Renal pelvis (tissue), 12 donors: ENCODE measurements at places on chromosomes 1 and 21. TPM values are rescaled to one million over a fixed set of nuclear protein-coding genes. Genes with fewer than 3 reads are reported as not detected.

- DNase-seq: no peak
Observed at GRCh38 chr1:53368314-53369033, 40.6 kb upstream of the LRP8 start.

DNA sequence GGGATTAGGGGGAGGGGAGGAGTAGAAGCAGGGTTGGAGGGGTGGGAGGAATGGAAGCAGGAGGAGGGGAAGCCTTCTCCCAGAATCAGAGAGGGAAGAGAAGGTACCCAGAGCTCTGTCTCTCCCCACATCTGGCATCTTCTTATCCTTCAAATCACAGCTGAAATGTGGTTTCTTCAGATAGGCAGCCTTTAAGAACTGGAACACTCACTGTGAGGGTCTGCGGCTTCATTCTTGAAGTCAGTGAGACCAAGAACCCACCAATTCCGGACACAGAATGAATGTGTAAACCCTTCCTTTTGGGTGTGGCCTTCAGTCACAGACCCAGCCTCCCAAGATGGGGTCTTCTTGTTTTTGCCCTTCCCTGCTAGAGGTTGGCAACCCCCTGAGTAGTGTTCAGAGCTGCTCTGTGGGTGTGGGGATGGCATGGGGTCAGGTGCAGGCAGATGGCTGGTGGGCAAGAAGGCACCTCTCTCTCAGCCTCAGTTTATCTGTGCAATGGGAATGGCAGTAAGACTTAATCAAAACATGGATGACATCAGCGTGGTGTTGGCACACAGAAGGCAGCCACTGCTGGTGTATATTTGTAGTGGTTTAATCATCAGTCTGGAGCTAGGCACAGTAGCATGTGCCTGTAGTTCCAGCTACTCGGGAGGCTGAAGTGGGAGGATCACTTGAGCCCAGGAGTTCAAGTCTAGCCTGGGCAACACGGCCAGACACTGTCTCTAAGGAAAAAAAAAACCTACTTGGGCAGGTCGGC, 7.2 kb downstream of the FAAH start:
- DNase-seq: no peak

DNA sequence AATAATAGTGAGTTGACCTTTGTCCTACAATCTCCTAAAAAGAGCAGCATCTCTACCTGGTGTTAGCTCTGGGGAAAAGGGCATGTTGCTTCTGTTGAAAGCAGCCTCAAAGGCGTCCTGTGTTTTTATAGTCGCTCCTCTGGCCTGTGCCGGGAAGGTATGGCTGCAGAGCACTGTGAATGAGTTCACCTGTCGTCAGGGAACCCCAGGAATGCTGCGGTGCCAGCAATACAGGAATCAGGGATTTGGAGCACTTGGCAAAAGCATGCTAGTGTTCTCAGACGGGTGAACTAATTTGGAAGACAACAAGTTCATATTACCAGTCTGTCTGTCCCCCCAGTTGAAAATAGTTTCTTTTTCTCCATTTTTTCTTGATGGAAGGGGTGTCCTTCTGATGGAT, 60.3 kb upstream of the PGD start:
- DNase-seq: no peak

- no peak for DNase-seq
Observed at GRCh38 chr21:38851101-38851500, 45.4 kb downstream of the ETS2 start.

GRCh38 chr1:34113887-34114286, 51.1 kb downstream of the CSMD2 start:
- DNase-seq: peak; percentile 11

DNA sequence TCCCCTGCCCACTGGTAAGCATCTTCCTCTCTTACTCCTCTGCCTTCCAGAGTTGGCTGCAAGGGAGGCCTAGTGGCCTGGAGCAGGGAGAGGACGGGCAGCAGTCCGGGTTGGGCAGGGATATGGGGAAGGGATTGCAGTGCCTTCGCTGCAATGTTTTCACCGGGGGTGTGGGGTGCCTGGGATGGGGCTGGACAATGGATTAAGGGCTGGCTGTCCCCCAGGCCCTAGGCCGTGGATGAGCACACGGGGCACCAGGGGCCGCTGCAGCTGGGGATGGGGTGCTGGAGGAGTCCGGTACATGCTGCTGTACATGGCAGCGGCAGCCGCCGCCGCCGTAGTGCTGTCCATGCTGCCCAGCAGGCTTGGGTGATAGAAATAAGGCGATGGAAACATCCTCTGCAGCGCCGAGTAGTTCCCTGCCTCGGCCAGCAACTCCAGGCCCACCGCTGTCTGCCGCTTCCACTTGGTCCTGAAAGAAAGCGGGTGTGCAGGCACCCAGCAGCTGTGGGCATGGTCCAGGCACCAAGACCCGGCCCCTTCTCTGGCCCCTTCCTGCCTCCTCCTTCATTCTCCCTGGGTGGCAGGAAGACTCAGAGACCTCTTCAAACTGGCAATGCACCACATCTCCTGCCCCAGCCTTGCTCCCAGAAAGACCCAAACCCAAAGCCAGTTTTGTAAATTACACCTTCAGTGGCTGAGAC, 4.8 kb downstream of the BARHL2 start:
- no peak for DNase-seq

DNA sequence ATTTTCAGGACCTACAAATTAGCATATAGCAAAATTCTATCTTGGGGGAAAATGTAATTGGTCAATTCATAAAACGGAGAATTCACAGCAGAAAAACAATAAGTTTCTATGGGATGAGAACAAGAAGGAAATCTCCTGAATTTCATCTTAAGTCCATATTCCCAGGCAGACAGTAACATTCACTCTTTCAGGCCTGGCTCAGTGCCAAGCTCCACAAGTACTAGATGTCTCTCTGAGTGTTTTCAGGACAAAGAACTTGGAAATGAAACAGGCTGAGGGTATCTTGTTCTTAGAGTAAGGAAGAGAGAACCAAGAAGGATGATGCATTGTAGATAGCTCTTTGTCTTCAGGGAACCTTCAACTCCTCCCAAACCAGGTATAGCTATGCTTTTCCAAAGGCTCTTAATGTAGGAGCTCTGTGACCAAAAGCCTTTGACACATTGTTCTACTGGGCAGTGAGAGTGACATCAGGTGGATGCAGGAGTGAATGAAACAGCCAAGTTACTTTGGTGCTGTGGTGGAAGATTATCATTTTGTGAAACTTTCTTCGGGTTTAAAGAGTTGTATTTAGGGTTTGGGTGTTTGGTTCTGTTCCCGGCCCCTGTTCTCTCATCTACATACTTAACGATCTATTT, 298.3 kb downstream of the GPATCH2 start:
- no peak for DNase-seq

SPRR2F gene
- polyA plus RNA-seq: not detected

- no peak for DNase-seq
Observed at GRCh38 chr1:79122521-79122920, 116.0 kb upstream of the ADGRL4 start.

DNA sequence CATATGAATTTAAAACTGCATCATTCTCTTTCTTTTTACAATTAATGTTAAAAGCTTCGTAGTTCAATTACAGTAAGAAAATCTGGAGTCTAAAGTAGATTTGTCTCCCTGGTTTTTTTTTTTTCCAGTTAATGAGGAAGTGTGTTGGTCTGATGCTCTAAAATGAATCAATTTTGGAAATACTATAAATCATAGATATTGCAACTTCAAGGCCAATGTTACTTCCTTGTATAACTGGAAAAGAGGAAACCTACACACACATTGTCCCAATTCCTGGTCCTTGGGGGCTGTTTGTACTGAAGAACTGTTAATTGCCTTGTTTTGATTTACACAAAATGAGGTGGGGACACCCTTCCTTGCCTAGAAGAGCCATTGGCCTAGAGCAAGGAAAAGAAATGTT, 107.2 kb downstream of the RGS2 start:
- DNase-seq: no peak

- no peak for DNase-seq
Observed at GRCh38 chr1:182244451-182244850, 147.1 kb downstream of the GLUL start.

DNA sequence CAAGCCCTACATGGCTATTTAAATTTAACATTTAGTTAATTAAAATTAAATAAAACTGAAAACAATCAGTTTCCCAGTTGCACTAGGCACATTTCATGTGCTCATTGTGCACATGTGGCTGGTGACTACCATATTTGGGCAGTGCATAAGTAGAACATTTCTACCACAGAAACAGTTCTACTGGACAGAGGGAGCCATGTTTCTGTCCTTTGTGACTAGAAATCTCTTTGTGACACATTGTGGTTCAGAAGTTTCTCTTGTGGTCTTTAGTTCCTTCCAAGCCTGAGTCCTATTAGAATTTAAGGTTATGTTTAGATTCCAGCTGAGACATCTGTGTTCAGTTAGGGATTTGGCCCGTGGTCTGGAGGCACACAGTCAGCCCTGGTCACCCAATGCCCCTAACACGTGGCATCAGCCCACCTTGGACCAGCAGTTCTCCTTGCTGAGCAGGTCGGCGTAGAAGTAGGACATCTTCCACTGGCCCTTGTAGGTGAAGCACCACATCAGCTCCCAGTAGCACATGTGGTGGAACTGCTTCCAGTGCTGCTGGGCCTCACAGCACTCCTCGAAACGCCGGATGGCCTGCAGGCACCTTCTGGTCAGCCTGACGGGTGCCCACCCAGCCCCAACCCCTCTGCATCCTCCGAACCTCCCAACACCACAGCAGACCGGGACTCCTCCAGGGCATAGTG, 29.1 kb downstream of the TTC39A start:
- DNase-seq: no peak

DNA sequence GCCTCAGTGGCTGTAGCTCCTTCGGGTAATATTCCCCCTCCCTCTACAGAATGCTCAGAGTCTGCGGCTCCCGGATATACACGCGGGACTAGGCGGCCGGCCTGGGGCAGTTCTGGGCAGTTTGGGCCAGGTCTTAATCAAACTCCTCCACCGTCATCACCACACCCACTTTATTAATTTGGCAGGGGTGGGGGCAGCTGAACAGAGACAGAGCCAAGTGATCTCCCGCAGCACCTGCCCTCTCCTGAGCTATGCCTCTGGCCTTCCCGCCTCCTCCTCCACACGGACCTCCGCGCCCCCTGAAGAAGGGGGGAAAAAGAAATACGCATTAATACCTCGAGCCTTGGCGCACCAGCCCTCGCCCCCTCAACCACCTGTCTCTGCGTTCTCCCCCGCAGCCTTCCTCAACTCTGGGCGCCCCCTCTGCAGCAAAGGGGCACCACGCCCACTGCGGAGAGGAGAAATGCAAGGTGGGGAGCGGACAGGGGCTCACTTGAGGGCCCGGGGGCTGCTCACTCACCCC, 42.6 kb downstream of the CD34 start:
- DNase-seq: no peak

DNA sequence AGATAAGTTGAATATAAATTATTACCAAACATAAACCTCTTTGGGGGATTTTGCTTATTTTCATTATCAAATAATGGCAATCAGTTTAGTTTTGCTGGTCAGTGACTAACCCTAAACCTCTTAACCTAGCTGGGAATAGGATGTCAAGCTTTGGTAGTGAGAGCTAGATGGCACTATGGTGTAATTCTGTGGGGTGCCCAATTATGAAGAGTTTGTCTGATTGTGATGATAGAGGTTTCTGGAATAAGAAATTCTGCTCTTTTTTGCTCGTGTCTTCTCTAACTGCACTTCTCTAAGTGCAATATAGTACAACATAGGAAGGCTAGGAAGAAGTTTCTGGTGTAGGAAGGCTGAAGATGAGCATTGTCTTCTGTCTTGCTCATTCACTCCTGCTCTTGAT, 59.8 kb downstream of the XCL1 start:
- DNase-seq: no peak
